Purkinje cell (primary cell): ENCODE measurements at places on chromosomes 1 and 21. TPM values are rescaled to one million over a fixed set of nuclear protein-coding genes. Genes with fewer than 3 reads are reported as not detected.

The PLA2G5 gene
- 3.6 and 3.8 TPM in 2 replicates for polyA plus RNA-seq

The MRPS15 gene
- 90.8 and 109 TPM in 2 replicates for polyA plus RNA-seq

The HIPK1 gene
- polyA plus RNA-seq: 14.2 and 19.4 TPM in 2 replicates

The PBX1 gene
- polyA plus RNA-seq: 12.4 and 17.7 TPM in 2 replicates

The MMEL1 gene
- not detected in 2 replicates for polyA plus RNA-seq

The MFSD2A gene
- 0.73 and 4.1 TPM in 2 replicates for polyA plus RNA-seq

The CFAP107 gene
- polyA plus RNA-seq: not detected in 2 replicates
